ENCODE measurements at places on chromosomes 4 and X.

DNA sequence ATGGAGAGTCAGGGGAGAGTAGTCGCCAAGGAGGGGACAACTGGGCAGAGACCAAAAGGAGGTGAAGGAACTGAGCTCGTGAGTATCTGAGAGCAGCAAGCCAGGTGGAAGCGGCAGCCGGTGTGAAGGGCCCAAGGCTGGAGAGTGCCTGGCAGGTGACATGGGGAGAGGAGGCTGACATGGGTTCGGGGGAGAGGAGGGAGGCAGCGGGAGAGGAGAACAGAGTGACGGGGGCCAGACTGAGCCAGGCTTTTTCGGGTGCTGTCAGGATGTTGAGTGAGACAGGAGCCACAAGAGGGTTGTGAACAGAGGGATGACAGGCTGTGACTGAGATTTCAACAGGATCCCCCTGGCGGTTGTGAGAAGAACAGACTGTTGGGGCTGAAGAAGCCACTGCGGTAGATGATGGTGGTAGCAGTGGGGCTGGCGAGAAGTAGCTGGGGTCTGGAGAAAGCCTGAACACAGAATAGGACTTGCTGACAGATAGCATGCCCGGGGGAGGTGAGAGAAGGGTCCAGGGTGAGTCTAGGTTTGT, 5.7 kb downstream of the ELK1 start:
- no peak for DNase-seq

- DNase-seq: peak; percentile 70
These were observed 543.0 kb downstream of the SPRY1 start for GRCh38 chr4:123939621-123940020.

GRCh38 chrX:40176351-40177116, 78.8 kb upstream of the BCOR start:
- no peak for DNase-seq

- peak; percentile 72 for DNase-seq
These were observed 918 bp upstream of the FGFRL1 start for GRCh38 chr4:1010395-1011021.

GRCh38 chr4:91598696-91599095, 705.1 kb upstream of the GRID2 start:
- DNase-seq: no peak

DNA sequence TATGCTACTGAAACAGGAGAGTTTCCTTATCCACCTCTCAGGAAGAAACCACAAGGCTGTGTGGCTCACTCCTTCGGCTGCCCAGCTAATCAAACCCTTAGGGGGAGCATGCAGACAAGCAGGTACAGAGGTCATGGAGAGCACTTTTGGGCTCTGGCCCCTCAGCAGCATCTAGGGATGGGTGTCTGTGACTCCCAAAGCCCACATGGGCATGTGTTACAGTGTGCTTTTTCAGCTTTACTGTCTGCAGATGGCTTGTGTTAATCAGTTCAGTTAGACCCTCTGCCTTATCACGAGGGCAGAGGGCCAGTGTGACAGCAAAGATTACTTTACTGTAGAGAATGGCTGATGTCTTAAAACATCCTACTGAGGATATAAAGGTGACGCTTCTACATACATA, 447.4 kb downstream of the PCDH10 start:
- no peak for DNase-seq

- DNase-seq: no peak
These were observed 106.1 kb upstream of the PSAPL1 start for GRCh38 chr4:7540654-7541413.

DNA sequence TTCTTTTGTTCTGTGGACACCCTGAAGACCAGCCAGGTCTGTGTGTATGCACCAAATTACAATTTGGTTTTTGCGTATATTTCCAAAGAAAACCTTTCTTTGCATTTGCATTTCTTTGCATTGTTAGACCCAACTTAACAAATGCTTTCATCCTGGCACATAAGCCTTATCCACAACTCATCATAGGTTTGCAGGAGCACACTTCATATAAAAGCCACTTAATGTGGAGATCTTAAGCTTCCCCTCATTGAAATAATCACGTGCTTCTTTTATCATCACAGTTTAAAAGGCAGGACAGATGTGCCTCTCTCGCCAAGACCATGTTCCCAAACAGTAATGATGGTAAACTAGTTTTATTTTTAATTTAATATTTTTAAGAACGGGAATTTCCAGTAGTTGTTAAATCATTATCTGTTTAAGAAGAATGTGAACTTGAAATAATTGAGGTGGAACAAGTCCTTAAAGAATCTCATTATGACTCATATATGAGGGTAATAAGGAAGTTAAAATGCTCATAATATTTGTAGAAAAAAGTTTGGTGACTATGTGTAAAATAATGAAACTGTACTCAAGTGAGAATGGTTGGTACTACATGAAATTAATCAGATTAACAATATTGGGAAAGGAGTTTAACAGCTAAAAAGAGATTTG, 65.5 kb downstream of the GLRA3 start:
- peak; percentile 76 for DNase-seq

DNA sequence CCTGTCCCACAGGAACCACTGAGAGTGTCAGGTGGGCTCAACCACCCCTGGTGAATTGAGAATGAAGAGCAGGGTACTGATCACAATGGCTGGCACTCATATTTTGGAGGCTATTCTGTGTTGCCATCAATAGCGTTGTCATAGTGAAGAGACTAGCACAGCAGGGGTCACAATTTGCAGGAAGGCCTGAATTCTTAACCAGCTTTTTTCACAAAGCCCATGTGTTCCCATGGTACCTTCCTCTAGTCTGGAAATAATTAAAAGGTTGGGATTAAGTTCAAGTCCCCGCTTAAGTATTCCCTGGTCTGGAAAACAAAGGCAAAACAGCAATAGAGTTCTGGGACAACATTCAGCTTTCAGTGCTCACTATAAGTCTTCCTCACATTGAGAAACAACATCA, 1051.7 kb downstream of the C4orf33 start:
- no peak for DNase-seq

GRCh38 chrX:50115973-50116372, 84.8 kb downstream of the AKAP4 start:
- no peak for DNase-seq

- no peak for DNase-seq
These were observed 107.5 kb downstream of the CLNK start for GRCh38 chr4:10577018-10577417.

DNA sequence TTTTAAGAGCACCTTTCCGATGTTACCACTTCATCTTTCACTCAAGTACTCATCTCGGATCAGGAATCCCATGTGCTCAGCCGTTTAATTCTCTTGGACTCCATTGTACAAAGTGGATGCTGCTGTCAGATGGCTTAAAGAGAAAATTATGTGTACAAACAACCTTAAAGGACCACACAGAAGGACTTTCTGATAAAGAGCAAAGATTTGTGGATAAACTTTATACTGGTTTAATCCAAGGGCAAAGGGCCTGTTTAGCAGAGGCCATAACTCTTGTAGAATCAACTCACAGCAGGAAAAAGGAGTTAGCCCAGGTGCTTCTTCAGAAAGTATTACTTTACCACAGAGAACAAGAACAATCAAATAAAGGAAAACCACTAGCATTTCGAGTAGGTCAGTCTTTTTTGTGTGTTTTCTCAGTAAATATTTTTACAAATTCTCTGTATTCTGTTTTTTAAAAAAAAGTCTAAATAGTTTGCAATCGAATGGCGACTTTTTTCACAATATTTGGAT, 20.1 kb downstream of the MMAA start:
- DNase-seq: no peak

- no peak for DNase-seq
These were observed 5.0 kb downstream of the IL9R start for GRCh38 chrX:156002507-156002906.

DNA sequence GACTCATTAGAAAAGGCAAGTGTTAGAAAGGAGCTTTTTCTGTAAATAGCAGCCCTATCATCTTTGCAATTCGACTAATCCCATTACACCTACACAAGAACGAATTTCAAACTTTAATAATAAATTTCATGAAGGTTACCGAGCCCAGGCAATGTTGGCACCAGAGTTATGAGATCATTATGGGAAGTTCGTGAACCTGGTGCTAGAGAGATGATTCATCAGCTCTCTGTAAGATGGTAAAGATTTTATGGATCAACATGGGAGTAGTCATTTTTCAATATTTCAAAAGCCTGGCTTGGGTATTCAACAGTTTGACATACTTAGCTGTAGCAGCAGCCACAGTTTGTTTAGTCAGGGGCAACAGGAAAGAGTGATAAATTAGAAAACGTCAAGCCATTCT, 35.8 kb downstream of the AMELX start:
- peak; percentile 1 for DNase-seq

GRCh38 chrX:80316526-80316925, 103.7 kb upstream of the TENT5D start:
- no peak for DNase-seq

DNA sequence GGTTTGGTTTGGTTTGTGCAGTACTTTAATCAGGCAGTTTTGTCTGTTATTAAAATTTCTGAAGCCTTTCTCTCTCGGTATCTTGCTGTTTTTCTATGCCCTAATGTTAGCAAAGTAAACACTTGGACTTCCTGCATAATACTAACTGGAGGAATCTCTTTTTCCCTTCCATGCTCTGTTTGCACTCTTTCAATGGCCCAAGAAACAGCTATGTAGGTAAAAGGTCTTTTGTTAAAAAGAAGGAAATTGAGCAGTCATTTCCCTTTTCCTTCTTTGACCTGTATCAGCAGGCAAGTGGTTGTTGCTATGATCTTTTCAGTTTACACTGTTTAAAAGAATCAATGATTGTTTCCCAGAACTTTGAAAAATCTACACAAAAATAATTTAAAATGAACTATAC, 82.7 kb downstream of the CCSER1 start:
- peak; percentile 18 for DNase-seq

- no peak for DNase-seq
These were observed 29.5 kb downstream of the EGFL6 start for GRCh38 chrX:13598877-13599276.

GRCh38 chrX:118346258-118347094, 570 bp downstream of the WDR44 start:
- DNase-seq: no peak

DNA sequence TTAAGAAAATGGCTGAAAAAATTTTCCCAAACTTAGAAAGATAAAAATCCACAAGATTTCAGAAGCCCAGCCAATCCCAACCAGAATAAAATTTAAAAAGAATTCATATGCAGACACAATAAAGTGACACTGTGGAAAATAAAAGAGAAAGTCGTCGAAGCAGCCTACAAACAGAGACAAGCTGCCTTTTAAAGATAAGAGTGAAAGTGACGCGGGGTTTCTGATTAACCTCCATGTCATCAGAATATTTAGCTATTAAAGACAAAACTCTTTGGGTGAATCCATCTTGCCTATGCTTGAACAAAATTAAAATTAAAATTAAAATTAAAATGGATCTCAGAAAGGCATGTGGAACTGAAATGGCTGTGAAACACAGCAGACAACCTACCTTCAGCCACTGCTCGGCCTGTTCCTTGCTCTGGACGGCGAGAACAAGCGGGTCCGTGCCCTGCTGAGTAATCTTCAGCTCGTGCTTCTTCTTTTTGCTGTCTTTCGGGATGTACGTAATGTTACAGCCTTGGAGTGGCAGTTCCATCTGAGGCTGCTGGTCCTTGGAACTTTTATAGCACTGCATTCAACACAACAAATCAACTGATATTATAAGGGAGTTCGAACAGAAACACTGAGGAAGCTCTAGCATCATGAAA, 101.4 kb downstream of the AFAP1 start:
- no peak for DNase-seq

DNA sequence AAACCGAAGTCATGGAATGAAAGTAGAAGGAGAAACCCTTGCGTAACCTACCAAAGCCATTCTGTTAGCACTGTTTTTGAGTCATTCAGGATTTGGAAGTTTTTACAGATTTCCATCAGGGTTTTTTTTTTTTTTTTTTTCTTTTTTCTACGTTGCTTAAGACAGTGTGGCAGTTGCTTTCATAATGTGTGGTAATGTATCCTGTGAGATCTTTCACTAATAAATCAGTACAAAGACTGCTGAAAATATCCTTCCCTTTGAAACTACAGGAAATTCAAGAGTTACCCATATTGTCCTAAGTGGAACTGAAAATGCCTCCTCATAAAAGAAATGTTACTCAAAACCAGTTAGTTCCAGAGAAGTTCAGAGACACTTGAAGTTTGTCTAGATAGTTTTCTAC, 137.8 kb downstream of the RAPGEF2 start:
- no peak for DNase-seq

GRCh38 chr4:58456727-58457384, 1346.7 kb upstream of the IGFBP7 start:
- no peak for DNase-seq

DNA sequence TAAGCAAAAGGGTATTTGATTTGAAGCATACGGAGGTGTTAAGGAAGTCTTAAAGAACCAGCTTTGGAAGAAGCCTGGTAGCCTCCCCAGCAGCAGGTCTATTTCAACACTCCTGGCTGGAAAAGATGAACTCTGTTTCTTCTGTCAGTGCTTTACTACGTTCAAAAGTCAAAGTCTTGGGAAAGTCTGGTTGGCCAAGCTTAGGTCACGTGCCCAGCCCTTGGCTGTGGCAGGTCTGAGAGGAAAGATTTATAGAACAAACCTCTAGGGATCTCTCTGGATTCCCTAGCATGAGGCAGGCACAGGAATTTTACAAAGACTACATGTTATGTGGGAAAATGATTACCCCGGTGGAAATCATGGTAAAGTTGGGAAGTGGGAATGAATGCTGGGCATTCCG, 8.6 kb upstream of the ARHGAP10 start:
- peak; percentile 49 for DNase-seq

- DNase-seq: no peak
These were observed 11.0 kb downstream of the TENM3 start for GRCh38 chr4:182254026-182254780.

GRCh38 chr4:88706574-88706973, 8.9 kb upstream of the NAP1L5 start:
- peak; percentile 67 for DNase-seq

GRCh38 chr4:83252782-83253405, 31.7 kb downstream of the COQ2 start:
- DNase-seq: peak; percentile 67

DNA sequence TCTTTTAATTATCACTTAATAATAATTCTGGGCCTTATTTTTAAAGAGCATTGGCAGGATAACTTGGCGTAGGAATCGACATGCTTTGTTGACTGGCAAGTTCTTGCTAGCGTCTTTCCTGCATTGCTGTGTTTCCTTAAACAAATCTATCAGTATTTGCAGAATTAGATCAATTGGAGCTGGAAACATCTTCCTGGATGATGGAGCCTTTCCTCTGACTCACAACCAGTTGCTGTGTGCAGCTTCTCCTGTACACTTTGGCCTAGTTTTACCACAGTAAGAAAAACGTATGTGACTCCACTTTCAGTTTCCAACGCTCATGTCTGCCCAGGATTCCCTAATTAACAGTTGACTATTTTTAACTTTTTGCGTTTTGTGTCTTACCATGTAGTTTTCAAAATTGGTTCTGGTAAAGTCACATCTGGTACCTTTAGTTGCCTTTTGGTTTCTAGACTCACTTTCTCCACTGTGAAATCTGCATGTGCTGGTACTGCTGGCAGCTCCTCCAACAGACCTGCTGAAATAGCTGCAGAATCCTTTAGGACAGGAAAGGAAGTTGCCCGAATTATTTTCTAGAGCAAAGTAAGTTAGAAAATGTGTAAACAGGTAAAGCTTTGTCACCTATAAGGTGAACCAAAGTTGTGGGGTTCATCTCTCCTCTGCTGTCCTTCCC, 553.2 kb upstream of the FAT1 start:
- no peak for DNase-seq

All from renal cortical epithelial cell (primary cell).